ENCODE measurements at places on chromosomes 4 and X.

- DNase-seq = no peak
- H3K36me3 ChIP-seq = no peaks in the 10 kb centered on the region
- H3K27me3 ChIP-seq = no peaks in the 10 kb centered on the region
- no peak overlapping the region for H3K27ac ChIP-seq
Measured at GRCh38 chr4:173187732-173188131, 19.1 kb downstream of the GALNT7 start.

DNA sequence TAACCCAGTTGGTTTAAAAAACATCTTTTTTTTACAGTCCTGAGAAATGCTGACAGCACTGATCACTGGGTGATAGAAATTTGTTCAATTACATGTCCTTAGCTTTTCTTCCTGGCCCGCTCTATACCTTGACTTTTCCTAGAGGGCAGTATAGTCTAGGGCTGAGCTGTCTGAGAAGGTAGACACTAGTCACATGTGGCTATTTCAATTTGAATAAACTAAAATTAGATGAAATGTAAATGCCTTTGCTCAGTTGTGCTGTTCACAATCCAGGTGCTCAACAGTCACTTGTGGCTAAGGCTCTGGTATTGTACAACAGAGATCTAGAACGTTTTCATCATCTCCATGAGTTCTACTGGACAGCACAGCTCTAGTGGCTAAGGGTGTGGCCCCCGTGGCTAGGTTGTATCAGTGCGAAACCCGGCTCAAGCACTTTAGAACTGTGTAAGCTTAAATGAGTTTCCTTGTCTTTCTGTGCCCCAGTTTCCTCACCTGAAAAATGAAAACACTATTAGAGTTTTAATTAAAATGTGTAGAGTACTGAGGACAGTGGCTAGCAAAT, 111.6 kb upstream of the WDR17 start:
- DNase-seq = peak; percentile 2
- H3K4me1 ChIP-seq = no peaks in the 10 kb centered on the region
- H3K27ac ChIP-seq = no peak overlapping the region
- no peak overlapping the region for H3K4me3 ChIP-seq

DNA sequence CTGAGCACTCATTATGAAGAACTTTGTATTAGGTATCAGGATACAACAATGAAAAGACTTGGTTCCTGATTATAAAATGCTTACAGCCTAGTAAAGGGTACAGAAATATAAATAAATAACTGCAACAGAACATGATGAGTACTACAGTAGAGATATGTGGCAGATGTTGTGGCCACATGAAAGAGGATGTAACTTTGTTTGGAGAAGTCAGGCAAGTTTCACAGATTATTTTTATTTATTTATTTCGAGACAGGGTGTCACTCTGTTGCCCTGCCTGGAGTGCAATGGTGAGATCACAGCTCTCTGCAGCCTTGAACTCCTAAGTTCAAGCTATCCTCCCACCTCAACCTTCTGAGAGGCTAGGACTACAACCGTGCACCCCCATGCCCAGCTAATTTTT, 15.8 kb upstream of the UBE2K start:
- H3K27ac ChIP-seq = no peak overlapping the region
- DNase-seq = no peak
- no peaks in the 10 kb centered on the region for H3K36me3 ChIP-seq
- H3K4me1 ChIP-seq = no peaks in the 10 kb centered on the region
- H3K27me3 ChIP-seq = no peaks in the 10 kb centered on the region
- H3K4me3 ChIP-seq = no peak overlapping the region

GRCh38 chr4:154454710-154455109, 36.9 kb downstream of the DCHS2 start:
- DNase-seq = no peak
- no peak overlapping the region for H3K27ac ChIP-seq
- H3K27me3 ChIP-seq = no peaks in the 10 kb centered on the region
- H3K4me3 ChIP-seq = no peak overlapping the region
- no peaks in the 10 kb centered on the region for H3K36me3 ChIP-seq
- H3K4me1 ChIP-seq = no peaks in the 10 kb centered on the region

- H3K27me3 ChIP-seq = no peaks in the 10 kb centered on the region
- no peak overlapping the region for H3K4me3 ChIP-seq
- H3K27ac ChIP-seq = no peak overlapping the region
- H3K4me1 ChIP-seq = peaks cover 6% of the 10 kb centered on the region
- DNase-seq = no peak
Measured at GRCh38 chrX:24495700-24496099, 30.6 kb downstream of the PDK3 start.
